ENCODE measurements at places on chromosomes 1 and 21.

DNA sequence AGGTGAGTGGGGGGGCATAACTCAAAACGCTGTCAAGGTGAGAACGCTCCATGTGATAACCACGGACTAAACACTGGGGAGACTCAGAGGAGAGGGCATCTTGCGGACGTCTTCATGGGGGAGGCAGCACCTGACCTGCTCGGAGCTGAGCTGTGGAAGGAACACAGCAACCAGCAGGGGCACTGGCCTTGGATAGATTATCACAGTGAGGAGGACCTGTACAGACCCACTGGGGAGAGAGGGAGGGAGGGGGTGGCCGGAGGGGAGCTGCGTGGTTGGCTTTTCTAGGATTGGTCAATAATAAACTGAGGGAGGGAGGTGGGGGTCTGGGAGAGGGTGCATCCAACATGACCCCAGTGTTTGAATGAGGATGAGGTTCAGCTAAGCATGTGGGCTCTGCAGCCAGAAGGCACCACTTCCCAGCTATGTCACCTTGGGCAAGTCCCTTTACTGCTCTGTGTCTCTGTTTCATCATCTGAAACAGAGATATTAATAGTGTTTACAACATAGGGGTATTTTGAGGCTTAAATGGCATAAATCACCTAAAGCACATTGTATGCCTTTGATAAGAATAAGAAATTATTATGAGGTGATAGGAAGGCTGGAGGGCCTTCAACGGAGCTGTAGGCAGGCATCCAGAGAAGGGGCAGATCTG, 123.3 kb downstream of the GRIK3 start:
- no peak for DNase-seq

DNA sequence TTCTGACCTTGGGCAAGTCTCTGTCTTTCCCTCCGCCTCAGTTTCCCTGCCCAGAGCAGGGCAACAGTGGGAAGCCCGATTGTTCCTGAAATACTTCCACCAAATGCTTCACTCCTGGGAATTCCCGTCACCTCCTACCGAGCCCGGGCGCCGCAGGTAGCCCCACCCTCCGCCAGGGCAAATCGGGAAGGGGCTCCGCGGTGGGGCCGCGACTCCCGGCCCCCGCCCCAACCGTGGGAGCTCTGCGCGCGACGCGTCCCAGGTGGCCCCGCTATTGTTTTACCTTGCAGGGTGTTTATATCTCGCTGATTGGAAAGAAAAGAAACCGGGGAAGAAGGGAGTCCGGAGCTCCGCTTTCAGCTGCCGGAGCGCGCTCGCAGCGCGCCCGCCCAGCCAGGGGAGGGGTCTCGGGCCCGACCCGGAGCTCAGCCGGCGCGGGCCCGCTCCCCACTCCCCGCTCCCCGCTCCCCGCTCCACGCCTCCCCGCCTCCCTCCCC, 407 bp downstream of the IGSF3 start:
- peak; percentile 38 for DNase-seq

GRCh38 chr1:20684050-20684620, 23.0 kb upstream of the DDOST start:
- DNase-seq = no peak

DNA sequence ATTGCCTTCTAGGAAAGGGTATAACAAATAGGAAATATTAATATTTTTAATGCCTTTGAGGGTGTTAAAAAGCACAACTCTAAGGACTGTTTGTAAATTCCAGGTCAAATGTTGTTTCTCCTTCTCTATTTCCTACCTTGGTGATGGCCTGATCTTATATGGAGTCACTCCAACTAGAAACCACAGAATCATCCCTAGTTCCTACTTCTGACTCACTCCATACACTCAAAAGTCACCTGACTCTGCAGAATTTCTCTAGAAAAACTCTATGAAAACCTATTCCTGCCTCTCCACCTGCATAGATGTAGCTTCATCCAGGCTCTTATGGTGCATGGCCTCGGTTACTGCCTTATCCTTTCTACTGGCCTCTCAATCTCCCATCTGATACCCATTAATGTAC, 14.5 kb downstream of the RGS4 start:
- DNase-seq = no peak

DNA sequence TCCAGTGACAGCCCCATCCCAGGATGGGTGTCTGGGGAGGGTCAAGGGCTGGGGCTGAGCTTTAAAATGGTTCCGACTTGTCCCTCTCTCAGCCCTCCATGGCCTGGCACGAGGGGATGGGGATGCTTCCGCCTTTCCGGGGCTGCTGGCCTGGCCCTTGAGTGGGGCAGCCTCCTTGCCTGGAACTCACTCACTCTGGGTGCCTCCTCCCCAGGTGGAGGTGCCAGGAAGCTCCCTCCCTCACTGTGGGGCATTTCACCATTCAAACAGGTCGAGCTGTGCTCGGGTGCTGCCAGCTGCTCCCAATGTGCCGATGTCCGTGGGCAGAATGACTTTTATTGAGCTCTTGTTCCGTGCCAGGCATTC, 24.2 kb downstream of the PCSK9 start:
- DNase-seq = no peak

DNA sequence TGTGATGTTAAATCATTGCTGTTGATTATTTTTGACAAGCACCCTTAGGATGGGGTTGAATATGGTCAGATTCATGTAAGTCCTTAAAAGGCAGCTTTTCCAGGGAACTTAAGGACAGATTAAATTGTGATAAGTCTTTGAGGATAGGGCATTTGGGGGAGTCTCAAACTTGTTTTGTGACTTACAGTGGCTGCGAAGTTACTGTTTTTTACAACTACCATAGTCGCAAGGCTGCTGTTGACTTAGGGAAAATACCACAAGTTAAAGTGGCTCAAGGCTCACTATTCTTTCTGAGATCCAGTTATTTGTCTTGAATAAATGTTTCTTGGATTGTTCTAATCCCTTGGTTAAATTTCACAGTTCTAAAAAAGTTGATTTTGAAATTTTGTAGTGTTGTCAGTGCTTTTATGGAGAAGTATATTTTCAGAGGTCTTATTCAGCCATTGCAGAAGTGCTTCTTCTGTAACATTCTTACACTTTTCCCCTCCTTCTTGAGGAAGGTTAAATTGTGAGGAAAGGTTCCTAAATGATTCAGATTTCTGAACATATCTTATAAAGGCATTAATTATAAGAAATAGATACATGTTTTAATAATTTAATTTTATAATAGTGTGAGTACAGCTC, 47.0 kb upstream of the MPC2 start:
- no peak for DNase-seq

DNA sequence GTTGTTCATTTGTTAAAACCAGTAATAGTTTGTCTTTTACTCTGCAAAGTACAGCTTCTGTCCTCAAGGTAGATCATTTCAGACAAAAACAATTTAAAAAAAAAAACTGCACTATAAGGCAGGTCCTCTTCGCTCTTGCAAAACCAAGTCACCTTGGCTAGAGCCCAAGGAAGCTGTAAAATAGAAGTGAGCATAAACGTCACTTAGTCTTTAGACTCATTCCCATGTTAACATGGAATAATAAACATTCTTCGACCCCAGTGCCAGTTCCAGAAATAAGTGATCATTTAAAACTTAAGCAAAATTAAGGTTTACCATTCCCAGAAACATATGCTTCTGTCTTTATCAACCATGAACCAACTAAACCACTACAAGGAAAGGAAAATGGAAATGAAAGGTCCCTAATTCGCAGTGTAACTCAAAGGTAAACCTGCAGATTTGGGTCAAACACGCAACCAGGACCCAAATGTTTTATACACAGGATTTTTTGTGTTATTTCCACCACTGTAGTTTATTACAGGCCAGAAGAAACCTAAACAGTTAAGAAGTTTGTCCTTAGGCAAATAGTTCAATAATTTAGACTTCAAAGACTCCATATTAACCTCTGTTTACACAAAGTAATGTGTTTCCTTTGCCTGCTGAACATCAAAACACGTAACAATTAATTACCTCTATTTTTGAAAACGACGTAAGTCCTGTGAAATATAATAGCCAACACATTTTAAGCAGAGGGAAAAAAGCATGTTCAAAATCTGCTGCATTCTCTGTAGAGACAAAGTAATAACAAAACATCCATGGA, 54.6 kb downstream of the TGFBR3 start:
- DNase-seq = no peak

GRCh38 chr1:2637442-2638145, 4.8 kb upstream of the MMEL1 start:
- DNase-seq = no peak

DNA sequence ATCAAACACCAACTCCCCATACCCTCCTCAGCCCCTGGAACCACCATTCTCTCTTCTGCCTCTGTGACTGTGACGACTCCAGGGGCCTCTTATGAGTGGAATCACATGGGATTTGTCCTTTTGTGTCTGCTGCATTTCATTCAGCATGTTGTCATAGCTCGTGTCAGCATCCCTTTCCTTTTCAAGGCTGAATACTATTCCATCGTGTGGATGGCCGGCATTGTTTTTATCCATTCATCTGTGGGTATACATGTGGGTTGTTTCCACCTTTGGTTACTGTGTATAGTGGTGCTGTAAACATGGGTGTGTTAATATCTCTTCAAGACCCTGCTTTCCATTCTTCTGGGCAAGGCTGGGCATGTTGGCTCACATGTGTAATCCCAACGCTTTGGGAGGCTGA, 17.1 kb upstream of the OBSCN start:
- no peak for DNase-seq

DNA sequence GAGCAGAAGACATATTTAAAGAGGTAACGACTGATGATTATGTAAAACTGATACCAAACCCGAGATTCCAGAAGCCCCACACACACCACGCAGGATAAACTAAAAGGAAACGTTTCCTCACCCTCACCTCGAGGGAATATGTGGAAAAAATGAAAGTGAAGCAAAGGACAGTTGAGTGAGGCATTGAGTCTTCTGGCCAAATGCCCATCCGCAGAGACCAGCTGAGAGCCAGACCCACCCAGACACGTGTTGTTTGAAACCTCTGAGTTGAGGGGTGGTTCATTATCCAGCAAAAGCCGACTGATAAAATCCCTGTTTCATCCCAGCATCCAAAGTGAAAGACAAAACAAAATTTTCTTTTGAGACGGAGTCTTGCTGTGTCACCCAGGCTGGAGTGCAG, 29.6 kb upstream of the PCBP3 start:
- no peak for DNase-seq

- peak; percentile 53 for DNase-seq
These were observed 37.1 kb downstream of the ARHGEF16 start for GRCh38 chr1:3491291-3492246.

- no peak for DNase-seq
These were observed 270.7 kb upstream of the C1orf174 start for GRCh38 chr1:4170548-4171340.

- DNase-seq = peak; percentile 21
These were observed 755 bp downstream of the SCMH1 start for GRCh38 chr1:41241354-41241748.

DNA sequence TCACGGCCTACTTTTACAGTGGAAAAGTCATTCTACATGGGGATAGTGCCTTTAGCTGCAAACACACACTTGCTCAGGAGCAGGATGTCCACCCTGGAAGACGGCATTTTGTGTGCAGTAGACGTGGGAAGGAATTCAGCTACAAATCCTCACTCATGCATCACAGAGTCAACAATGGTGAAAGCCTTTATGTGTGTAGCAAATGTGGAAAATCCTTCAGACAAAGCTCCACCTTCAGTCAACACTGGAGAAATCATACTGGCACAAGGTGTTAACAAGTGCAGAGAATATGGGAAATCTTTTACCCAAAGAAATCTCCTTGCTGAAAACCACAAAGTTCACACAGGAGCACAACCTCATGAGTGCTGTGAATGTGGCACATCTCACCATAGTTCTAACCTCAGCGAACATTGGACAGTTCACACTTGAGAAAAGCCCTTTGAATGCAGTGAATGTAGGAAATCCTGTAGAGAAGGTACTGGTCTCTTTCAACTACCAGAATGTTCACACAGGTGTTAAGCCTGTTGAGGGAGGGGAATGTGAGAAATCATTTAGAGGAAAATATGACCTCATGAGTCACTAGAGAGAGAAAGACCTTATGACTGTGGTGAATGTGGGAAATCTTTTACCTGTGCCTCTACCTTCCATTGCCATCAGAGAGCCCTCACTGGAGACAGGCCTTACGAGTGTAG, 101.8 kb downstream of the PTGS2 start:
- DNase-seq = no peak

- peak; percentile 93 for DNase-seq
These were observed 50.2 kb downstream of the EEIG2 start for GRCh38 chr1:108610073-108610472.

DNA sequence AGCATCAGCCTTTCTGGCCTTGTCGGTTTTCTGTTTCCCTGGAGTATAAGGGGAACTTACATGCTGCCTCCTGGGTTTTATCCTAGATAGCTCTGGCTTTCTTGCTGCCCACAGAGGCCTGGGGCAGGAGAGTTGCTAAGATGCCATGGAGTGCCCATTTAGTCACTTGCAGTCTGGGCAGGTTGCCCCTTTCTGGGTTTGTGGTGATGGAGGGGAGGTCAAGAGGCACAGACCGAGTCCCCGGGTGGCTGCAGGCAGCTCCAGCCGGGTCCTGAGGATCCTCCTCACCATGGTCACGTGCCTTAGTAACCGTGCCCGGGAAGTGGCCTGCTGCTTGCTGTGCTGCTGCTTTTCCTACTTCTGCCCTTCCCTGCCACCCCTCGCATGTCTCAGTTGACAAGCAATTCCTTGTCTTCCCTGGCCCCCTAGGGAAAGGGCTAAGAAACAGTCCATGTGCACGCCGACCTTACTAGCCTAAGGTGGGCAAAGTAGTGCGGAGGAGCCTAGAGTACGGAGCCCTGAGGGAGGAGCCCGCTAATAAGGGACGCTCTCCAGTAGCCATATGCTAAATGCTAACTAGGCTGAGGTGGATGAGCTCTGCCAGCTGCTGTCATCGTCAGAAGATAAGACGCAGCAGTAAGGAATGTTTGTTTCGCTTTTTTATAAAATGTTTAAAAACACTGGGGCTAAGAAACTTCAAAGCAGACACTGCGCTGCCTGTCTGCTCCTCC, 34.8 kb downstream of the CLCA1 start:
- DNase-seq = no peak

GRCh38 chr1:243930822-243931671, 81.0 kb upstream of the AKT3 start:
- DNase-seq = no peak

GRCh38 chr1:234977875-234978396, 150.7 kb downstream of the TOMM20 start:
- DNase-seq = no peak

GRCh38 chr1:232011961-232012360, 385.4 kb downstream of the DISC1 start:
- no peak for DNase-seq

DNA sequence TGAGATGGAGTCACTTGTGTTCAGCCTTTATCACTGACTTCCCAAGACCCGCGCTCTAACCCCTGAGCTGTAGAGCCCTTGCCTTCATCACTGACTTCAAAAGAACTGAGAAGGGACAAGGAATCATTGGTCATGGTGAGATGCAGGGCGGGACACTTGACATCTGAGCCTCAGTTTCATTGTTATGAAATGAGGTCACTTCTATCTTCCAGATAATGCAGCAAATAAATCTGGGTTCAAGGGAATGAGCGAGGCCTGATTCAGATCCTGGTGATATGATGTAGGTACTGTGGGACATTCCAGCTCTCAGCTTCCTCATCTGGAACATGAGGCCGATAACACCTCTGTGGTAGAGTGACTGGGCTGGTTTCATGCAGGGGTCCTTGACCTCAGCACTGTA, 13.8 kb downstream of the KAZN start:
- no peak for DNase-seq

Measured in NCI-H1105 (cell line).